ENCODE measurements at places on chromosomes 7 and 10. TPM values are rescaled to one million over a fixed set of nuclear protein-coding genes. Genes with fewer than 3 reads are reported as not detected.
A peak's percentile ranks its signal among the peaks of the same experiment; 100 is the strongest.

DNA sequence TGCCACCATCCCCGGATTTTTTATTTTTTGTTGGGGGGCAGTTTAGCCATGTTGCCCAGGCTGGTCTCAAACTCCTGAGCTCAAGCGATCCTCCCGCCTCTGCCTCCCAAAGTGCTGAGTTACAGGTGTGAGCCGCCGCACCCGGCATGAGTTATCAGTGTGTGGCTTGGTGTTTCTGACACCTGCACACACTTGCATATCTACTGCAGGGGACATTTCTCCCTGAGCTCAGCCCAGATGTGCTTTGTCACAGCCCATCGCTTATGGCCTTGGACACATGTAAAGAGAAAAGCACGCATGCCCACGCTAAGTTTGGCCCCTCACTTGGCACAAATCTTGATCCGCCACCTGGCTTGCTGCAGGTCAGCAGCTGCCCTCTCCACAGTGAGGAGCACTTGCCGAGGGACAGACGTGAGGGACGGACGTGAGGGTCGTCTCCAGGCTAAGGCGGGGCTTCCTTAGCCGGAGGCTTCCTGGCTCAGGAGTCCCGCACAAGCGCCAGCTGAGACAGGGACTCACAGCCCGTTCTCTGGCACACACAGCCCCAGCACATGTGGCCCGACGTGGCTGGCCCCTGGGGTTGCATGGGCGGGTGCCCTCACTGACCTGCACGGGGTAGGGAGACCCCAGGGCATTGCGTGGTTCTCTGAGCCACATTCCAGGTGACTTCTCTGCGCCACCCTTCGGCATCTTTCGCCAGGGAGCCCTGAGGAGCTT, 11.8 kb downstream of the CYP2W1 start:
- DNase-seq: no peak
- peaks cover 1% of the 10 kb centered on the region for H3K36me3 ChIP-seq
- H3K27me3 ChIP-seq: no peaks in the 10 kb centered on the region
- peak overlapping the region; percentile 59 for H3K27ac ChIP-seq
- no peak overlapping the region for H3K4me3 ChIP-seq

DNA sequence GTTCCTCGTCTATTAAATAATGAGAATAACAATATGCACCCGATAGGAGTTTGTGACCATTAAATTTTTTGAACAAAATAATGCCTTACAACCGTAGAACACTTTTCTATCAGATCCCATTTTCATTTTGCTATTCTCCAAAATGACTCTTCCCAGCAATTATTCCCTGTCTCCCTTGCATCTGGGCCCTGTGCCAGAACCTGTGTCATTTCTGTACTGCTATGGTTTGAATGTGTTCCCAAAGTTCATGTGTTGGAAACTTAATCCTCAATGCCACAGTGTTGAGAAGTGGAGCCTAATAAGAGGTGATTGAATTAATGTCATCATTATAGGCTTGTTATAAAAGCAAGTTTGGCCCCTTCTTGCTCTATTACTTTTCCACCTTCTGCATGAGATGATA, 33.2 kb upstream of the SMNDC1 start:
- no peaks in the 10 kb centered on the region for H3K27me3 ChIP-seq
- no peak for DNase-seq
- H3K4me3 ChIP-seq: no peak overlapping the region
- peaks cover 29% of the 10 kb centered on the region for H3K4me1 ChIP-seq

DNA sequence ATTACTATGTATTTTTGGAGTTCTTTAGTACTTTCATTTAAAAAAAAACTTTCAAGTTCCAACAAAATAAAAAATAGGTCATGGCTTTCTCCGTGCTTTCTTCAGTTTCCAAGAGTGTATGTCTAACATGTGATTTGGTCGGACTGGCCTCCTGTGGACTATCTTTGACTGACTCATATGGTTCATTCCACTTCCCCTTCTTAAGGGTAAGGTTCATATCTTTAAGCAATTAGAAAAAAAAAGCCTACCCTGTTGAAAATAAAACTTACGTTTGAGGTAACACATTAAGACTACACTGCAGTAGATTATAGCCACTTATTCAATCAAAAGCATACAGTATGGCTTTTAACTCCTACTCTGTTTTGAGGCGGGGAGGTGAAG, 112.8 kb upstream of the AHR start:
- H3K4me1 ChIP-seq: peaks cover 17% of the 10 kb centered on the region
- H3K27ac ChIP-seq: peak overlapping the region; percentile 3
- H3K36me3 ChIP-seq: no peaks in the 10 kb centered on the region
- H3K4me3 ChIP-seq: no peak overlapping the region
- no peak for DNase-seq

- DNase-seq: no peak
- H3K4me3 ChIP-seq: no peak overlapping the region
- H3K36me3 ChIP-seq: no peaks in the 10 kb centered on the region
- H3K27ac ChIP-seq: peak overlapping the region; percentile 83
- H3K27me3 ChIP-seq: no peaks in the 10 kb centered on the region
These were observed 16.1 kb upstream of the CAV2 start for GRCh38 chr7:116483271-116483942.

The DKK1 gene
- total RNA-seq: 170 TPM

The CDCA7L gene
- 16.6 TPM for total RNA-seq

The ZPBP gene
- not detected for total RNA-seq

The FAM25A gene
- total RNA-seq: not detected

The PWWP2B gene
- 13.9 TPM for total RNA-seq

The BAIAP2L1 gene
- 12.4 TPM for total RNA-seq

The GPR158 gene
- 0.10 TPM for total RNA-seq

All from chondrocyte (in vitro differentiated cells).